ENCODE measurements at places on chromosomes 1 and 21.

GRCh38 chr1:16449666-16450065 is 9.1 kb downstream of the NECAP2 start:
- no peak for DNase-seq

DNA sequence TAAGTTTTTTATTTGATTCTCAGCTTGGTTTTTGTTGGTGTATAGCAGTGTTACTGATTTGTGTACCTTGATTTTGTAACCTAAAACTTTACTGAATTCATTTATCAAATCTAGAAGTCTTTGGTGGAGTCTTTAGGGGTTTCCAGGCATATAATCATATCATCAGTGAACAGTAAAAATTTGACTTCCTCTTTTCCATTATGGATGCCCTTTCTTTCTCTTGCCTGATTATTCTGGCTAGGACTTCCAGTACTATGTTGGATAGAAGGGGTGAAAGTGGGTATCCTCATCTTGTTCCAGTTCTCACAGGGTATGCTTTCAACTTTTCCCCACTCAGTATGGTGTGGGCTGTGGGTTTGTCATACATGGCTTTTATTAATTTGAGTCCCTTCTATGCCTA is 23.6 kb upstream of the MAB21L3 start:
- DNase-seq: no peak

DNA sequence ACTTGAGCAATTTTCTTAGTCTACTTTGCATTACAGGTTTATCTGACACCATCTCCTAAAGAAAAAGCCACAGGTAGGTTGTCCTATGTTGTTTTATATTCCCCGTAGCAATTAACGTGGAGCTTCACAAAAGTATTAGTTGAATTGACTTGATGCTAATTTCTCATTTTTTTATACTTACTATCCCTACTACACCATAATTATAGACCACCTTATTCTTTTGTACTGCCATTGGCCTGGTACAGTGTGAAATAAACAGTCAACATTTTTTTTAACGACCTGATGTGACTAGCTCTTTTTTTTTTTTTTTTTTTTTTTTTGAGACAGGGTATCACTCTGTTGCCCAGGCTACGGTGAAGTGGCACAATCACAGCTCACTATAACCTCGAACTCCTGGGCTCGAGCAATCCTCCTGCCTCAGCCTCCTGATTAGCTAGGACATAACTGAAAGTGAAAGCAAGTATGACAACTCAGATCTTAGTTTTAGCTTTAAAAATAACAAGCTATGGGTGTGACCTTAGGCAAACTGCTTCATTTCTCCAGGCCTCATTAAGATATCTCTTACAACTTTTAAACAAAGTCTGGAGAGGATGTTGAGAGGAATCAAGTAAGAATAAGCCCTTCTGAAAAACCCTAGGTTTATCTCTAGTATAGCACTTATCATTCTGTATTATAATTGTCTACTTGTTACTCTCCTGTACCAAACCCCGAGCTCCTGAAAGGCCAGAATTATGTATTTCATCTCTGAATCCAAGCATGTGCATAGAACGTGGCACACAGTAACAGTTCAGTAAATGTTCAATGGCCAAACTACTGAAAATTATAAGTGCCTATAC is 49.5 kb downstream of the LUZP1 start:
- peak; percentile 23 for DNase-seq

DNA sequence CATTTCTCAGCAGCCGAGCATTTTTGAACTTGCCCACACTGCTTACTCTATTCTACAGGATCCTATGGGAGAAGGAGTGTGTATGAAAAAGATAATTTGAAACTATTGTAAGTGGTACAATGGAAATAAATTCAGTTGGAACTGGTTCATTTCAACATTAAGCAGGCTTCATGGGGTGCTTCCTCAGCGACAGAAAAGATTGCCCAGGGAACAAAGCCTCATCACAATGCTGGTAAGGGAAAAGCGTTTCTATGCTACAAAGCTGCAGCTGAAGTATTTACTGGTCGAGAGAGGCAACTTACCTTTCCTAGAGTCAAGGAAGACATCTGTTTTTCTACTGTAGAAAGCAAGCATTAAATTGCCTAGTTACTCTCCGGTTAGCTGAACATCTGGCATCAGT is 568.2 kb upstream of the ZP4 start:
- no peak for DNase-seq

GRCh38 chr1:114008993-114009392 is 29.7 kb downstream of the OLFML3 start:
- DNase-seq: no peak

Measured in ELR (cell line).